ENCODE measurements at places on chromosomes 16 and 17.

DNA sequence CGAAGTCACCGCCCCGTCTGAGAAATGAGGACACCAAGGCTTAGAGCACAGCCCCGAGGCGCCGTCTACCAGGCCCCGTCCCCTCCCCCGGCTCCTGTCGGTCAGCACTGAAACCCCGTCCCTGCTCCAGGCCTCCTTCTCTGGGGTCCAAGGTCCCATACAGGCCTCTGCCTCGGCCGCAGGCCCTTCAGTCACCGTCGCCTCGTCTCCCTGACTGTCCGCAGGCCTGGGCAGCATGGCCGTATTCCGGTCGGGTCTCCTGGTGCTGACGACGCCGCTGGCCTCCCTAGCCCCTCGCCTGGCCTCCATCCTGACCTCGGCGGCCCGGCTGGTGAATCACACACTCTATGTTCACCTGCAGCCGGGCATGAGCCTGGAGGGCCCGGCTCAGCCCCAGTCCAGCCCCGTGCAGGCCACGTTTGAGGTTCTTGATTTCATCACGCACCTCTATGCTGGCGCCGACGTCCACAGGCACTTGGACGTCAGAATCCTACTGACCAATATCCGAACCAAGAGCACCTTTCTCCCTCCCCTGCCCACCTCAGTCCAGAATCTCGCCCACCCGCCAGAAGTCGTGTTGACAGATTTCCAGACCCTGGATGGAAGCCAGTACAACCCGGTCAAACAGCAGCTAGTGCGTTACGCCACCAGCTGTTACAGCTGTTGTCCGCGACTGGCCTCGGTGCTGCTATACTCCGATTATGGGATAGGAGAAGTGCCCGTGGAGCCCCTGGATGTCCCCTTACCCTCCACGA, 617 bp downstream of the COASY start:
- peak; percentile 41 for DNase-seq

DNA sequence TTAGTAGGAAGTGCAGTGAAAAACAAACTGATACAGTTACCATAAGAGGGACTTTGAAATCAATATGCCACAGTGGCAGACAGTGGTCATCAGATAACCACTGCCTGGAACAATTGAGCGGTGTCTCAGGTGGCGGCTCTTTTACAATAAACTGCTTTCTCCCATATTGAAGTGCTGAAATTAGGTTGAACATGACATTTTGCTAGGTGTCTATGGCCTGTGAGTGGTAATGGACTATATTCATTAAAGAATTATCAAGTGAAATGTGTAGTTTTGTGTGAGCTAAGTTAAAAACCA, 214.7 kb downstream of the RPTOR start:
- no peak for DNase-seq

- DNase-seq: no peak
Measured at GRCh38 chr17:19374136-19374535, 4.2 kb upstream of the MAPK7 start.

DNA sequence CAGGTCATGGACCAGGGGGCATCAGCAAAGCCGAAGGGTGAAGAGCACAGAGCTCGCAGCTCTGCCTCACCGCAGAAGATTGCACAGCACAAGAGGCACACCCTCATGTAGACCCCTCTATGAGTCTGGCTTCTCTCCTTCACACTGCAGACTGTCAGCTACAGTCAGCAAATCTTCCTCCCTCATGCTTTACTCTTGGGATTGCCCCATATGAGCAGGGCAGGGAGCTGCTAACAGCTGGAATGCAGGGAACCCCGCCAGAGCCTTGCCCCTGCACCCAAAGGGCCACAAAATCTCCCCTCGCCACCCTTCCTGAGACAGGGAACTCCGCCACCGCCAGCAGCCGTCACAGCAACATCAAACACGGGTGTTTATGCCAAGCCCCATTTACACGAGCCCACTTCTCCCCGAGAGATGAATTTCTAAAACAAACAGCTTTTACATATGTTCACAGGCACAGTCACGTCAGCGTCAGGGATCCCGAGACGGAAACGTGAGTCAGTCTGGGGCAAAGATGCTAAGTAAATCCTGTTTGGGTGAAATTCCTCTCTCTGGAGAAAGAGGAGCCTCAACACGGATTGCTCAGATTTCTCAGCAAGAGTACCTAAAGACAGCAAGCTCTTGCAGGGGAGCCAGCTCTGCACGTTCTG, 121.9 kb downstream of the CDYL2 start:
- DNase-seq: no peak

DNA sequence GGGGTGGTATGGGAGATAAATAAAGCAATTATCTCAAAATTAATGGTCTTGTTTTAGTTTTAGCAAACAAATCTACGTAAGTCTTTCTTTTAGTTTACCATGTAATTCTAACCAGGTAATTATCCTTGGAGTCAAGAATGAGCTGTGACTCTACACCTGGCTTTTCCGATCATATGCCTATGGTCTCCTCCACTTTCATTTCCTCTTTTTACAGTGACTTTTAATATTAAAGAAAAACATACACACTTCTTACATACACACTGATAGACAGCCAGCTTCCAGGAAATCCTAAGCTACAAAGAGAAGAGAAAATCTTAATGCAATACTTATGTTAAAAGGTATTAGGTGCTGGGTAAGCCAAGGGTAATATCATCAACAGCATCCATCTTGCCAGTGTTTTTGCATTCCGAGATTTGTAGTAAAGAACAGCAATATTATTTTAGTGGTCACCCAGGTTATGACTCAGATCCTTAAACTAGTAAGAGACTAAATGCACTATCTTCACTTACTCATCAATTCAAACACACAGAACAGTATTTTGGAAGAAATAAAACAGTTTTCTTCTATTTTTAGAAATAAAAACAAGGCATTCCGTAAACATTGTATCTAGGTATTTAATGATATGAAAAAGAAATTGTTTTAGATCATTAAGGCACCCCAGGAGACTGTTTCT, 4.4 kb upstream of the IRX5 start:
- DNase-seq: no peak

All from left ventricle myocardium superior (tissue), 1 donor.